ENCODE measurements at places on chromosomes 16 and 17.
A peak's percentile ranks its signal among the peaks of the same experiment; 100 is the strongest.

DNA sequence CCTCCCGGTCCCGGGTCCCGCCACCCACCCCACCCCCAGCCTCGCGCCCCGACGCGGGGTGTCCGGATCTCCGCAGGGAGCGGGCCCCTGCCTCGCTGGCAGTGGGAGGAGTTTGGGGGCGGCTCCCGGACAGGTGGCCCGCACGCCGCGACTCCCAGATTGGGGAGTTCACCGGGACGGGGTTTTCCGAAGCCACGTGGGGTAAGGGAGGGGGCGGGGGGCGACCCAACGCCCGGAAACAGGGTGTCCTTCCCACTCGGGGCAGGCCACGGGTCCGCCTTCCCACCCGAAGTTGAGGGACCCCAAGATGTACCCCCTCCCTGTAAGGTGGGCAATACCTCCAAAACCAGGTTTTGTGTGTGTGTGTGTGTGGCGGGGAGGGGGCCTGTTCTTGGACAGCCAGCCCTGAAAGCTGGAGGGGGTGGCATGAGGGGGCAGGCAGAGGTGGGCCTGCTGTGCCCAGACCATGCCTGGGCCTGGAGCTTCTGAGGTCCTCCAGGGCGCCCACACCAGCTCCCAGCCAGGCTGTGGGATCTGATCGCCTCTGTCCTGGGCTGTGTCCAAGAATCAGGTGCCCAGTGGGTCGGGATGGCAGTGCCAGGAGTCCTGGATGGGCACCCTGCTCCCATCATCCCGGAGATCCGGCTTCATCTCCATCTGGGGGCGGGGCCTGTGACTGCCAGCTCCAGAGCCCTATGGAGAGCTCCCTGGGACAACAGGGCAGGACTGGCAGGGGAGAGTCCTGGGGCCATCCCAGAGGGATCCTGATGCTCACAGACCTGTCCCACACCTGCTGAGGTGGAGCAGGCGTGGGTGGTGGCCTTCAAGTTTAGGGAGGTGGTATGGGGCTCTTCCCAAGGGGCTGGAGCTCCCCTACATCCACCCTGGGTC lies 767 bp downstream of the SYNGR2 start:
- peak; percentile 66 for DNase-seq

DNA sequence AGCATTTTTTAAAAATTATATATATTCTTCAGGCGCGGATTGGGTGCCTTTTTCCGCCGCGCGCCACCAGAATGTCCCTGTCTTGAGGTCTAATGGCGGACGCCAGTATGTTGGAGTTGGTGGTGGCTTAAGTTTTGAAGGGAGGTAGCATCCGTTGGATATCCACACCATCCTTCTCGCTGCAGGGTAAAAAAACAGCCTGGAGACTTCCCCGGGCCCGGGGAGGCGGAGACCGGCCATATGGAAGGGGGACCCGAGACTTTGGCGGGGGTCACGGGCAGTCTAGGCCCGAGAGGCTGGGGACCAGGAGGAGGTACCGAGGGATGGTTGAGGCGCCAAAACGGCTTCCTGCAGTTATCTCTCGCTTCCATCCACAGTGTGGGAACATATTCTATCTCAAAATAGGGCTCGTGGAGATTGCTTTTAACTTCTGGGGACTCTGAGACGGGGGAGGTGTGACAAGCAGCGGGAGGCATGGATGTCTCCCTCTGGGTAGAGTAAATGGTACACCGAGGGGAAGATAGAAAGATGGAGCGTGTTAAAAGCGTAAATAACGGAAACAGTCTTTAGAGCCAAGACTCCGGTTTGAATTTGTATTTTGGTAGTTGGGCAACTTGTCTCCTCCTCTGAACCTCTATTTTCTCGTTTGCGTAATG lies at the start of gene SF3B3:
TSS of gene SF3B3 (plus strand) at position 74 of the 656 bp plus-strand sequence. CDS start 2,841 bp downstream, outside the sequence.
- DNase-seq, result peak; percentile 63

- no peak for DNase-seq
Observed at GRCh38 chr16:16162591-16162990, 60.7 kb downstream of the ABCC6 start.

GRCh38 chr17:40561871-40562611 lies 3.2 kb downstream of the CCR7 start:
- DNase-seq, result no peak

Data from stimulated activated CD4-positive, alpha-beta T cell treated with anti-CD3 and anti-CD28 coated beads, Interleukin-12 subunit alpha, Interleukin-12 subunit beta, amount 100 ng/mL, for 4 hours (primary cell).